ENCODE measurements at places on chromosomes 2 and 18.

- DNase-seq, result no peak
Observed at GRCh38 chr2:197058777-197059300, 132.3 kb upstream of the PGAP1 start.

GRCh38 chr2:196166876-196167275 is 4.5 kb downstream of the STK17B start:
- no peak for DNase-seq

GRCh38 chr18:63145166-63145850 is 174.3 kb downstream of the BCL2 start:
- DNase-seq, result no peak

GRCh38 chr2:20633794-20634506 is 16.9 kb downstream of the HS1BP3 start:
- DNase-seq, result peak; percentile 29

DNA sequence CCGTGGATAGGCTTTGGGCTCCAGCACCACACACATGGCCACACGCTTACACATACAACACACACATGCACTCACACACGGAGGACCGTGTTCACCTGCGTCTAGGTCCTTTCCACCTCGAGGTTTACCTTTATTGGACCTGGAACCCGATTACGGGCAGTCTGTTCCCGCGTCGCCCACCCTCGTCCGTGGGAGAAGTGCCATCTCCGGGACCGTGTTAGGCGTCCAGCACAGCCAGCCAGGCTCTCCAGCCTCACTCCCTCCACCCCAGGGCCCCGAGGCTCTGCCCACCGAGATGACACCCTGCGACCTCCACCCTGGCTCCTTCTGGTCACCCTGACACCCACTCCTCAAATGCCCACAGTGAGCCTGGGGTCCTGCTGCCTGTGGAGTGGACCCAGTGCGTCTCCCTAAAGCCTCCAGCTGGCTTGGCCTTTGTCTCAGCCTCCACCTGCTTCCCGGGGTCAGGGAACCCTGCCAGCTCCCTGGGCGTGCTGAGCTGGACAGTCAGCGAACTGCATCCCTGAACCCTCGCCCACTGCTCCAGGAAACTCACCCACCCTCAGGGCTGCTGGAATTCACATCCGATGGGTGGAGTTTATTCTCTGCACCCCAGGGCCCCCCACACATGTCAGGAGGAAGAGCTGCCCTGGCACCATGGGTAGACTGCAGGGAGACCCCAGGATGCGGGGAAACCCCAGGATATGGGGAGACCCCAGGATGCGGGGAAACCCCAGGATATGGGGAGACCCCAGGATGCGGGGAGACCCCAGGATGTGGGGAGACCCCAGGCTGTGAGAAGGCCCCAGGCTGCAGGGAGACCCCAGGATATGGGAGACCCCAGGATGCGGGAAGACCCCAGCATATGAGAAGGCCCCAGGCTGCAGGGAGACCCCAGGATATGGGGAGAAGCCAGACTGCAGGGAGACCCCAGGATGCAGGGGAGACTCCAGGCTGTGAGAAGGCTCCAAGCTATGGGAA is 33.0 kb downstream of the ADI1 start:
- DNase-seq, result no peak

DNA sequence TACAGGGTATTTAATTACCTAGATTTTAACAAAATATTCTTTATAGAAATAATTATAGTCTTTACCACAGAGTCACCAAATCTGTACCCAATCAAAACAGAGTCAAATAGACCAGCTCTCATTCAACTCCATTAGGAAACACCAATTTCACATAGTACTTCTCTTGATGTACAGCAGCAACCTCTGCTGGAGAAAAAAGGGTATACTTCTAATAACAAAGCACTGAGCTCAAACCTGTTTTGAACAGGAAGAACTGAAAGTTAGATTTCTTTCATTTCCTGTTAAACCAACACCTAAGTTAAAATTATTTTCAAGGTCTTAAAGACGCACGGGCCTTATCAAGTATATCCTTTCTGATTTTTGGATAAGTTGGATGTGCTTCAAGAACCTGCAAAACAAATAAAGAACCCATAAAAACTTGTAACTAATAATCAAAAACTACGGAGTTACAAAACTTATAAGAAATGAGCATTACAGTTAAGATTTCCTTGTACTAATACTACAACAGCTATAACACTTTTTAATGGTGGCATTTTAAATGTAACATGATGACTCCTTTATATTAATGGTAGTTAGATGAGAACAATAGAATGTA is 79.0 kb downstream of the TTC21B start:
- peak; percentile 80 for DNase-seq

DNA sequence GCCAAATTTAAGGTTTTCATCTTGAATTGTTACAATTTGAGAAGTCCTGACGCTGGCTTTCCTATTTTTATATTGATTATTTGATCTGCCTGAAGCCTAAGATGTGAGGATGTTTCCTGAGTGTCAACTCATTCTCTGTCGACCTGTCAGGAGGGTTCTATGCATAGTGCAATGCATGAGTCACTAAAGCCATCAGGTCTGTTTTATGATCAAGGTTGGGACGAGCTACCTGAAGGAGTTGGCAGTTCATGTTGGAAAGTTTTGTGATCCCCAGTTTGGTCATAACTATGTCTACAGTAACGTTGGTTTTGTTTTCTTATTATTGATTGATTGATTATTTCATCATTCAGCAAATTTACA is 71.2 kb downstream of the NABP1 start:
- no peak for DNase-seq

DNA sequence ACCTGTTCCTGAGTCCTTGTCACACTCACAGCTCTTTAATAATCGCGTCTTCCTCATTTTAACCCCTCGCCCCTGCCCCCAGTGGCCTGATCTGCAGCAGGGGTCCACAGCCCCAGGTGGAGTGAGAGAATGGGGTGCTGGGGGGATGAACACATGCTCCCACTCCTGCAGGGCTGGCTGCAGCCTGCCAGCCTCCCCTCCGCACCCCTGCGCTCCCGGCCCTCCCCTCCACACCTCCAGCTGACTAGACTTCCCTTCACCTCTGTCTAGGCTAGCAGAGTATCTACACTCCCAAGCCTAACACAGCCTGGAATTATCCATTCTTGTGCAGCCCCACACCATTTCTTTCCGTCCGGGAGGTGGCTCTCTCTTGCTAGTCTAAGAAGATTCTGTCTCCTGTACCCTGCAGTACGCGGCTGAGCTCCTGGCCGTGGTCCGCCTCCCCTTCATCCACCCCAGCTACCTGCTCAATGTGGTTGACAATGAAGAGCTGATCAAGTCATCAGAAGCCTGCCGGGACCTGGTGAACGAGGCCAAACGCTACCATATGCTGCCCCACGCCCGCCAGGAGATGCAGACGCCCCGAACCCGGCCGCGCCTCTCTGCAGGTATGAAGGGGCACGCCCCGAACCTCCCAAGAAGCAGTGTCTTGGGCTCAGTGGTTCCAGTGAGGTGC is 231.6 kb downstream of the ATAD2B start:
- DNase-seq, result no peak

GRCh38 chr2:118807668-118808428 is 39.6 kb downstream of the EN1 start:
- no peak for DNase-seq

- DNase-seq, result no peak
Observed at GRCh38 chr2:70569559-70569958, 15.9 kb upstream of the TGFA start.

DNA sequence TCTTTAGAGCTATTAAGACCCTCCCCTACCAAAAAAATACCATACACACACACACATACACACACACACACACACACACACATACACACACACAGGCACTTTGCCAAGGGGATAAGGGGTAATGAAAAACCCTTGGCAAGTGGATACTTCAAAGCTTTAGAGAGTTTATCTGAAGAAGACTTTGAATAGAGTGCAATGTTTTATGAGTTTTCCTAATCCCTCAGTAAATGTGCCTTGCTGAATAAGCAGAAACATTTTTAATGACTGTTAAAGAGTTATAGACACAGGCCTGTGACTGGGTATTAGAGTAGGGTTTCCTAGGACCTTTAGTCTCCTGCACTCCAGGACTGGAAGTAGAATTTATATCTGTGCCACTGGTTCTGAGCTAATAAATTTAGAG is 75.5 kb upstream of the CTAGE1 start:
- no peak for DNase-seq

DNA sequence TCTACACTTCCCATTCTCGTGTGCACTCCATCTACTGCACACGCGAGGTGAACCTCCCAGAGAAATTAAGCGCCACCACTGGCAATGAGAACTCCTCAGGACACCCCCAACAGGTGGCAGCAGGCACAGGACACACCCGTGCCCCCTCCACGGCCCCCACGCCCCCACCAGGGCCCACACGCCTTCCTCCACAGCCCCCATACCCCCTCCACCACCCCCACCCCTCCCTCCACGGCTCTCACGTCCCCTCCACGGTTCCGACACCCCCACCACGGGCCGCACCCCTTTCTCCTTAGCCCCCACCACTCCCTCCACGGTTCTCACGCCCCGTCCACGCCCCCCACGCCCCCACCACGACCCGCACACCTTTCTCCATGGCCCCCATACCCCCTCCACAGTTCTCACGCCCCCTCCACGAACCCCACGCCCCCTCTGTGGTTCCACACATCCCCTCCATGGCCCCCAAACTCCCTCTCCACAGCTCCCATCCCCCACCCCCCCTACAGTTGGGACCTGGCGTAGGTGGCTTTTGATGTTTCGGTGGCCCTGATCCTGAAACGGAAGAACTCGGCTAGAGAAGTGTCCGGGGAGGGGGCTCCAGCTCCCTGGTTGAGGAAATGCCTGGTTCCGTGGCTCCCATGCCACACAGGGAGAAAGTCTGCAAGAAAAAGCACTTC is 110.8 kb downstream of the ZNF516 start:
- no peak for DNase-seq

DNA sequence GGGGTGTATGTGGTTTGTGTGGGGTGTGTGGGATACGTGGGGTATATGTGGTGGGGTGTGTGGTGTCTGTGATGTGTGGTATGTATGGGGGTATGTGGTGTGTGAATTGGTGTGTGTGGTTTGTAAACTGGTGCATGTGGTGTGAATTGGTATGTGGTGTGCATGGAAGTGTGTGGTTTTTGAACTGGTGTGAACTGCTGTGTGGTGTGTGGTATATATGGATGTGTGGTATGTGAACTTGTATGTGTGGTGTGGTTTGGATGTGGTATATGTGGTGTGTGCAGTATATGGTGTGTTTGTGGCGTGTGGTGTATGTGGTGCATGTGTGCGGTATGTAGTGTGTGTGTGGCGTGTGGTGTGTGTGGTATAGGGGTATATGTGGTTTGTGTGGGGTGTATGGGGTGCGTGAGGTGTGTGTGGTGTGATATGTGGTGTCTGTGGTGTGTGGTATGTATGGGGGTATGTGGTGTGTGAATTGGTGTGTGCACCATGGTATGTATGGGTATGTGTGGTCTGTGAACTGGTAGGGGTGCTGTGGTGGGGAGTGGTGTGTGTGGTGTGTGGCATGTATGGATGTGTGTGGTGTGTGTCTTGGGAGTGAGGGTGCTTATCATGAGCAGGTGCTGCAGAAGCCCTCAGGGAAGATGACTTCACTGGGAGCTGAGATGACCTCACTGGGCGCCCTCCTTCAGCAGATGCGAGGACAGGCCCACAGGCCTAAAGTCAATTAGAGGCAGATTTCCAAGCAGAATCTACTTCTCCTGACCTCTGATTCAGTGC is 209.6 kb upstream of the TNP1 start:
- no peak for DNase-seq

DNA sequence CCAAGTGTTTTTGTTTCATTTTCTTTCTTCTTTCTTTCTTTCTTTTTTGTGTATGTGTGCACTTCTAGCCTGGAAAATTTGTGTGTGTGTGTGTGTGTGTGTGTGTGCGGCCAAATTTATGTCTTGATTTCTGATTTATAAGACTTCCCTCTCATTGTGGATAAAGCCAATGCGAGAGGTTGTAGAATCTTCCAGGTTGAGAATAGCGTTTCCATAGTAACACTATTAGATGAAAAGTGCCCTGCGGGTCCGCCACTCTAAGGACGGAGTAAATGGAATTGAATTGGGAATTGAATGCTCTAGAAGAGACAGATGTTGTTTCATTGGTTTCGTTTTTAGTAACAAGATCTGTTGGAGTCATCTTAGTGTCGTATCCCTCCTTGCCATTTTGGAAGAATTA is 81.6 kb downstream of the MEIS1 start:
- no peak for DNase-seq

DNA sequence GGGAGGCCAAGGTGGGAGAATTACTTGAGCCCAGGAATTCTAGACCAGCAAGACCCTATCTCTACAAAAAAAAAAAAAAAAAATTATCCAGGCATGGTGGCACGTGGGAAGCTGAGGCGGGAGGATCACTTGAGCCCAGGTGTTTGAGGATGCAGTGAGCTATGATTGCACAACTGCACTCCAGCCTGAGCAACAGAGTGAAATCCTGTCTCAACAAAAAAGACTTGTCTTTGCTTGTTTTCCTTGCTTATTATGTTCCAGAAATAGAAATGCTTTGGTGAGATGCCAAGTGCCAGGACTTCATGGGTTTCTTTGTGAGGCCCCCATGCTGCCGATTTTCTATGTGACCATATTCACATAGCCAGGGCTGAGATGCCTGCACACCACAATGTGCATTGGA is 9.0 kb downstream of the DCDC2C start:
- DNase-seq, result no peak

- DNase-seq, result no peak
Observed at GRCh38 chr18:6054256-6054842, 159.0 kb upstream of the TMEM200C start.

GRCh38 chr18:44537526-44537925 is 143.2 kb upstream of the SETBP1 start:
- DNase-seq, result no peak

DNA sequence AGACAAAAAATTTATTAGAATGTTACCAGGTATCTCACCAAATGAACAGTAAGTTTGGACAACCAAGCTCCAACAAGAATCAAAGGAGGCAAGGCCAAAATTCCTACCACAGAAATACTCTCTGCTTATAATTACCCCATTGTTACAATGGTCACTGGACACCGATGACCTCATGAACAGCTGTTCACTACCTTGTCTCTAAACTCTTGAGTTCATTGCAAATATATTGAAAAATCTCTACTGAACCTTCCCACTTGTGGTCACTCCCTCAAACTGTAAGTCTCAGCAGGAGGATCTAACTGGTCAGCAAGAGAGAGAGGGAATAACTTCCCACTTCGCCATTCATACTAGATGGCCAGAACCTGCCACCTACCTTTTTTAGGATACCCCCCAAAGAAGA is 50.0 kb downstream of the ERBB4 start:
- DNase-seq, result no peak

DNA sequence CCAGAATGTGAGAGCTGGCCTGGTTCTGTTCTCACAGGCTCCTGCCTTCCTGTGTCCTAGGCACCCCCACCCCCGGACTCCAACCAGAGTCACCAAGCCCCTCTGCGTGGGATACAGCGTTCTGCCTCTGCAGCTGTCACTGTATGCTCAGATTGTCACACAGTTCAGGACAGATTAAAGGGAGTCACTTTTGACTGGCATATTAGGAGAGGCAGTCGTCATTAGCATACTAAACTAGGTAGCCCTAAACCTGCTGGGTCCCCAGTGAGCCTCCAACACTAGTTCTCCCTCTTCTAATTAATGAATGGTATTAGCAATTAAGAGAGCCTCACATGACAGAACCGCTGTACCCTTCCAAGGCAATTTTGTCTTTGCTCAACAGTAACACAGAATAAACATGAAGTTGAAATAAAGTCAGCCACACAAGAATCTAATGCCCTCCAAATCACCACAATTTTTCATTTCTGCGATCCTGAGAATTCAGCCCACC is 340.2 kb downstream of the CMPK2 start:
- no peak for DNase-seq
